ENCODE measurements at places on chromosomes 6 and 20.

DNA sequence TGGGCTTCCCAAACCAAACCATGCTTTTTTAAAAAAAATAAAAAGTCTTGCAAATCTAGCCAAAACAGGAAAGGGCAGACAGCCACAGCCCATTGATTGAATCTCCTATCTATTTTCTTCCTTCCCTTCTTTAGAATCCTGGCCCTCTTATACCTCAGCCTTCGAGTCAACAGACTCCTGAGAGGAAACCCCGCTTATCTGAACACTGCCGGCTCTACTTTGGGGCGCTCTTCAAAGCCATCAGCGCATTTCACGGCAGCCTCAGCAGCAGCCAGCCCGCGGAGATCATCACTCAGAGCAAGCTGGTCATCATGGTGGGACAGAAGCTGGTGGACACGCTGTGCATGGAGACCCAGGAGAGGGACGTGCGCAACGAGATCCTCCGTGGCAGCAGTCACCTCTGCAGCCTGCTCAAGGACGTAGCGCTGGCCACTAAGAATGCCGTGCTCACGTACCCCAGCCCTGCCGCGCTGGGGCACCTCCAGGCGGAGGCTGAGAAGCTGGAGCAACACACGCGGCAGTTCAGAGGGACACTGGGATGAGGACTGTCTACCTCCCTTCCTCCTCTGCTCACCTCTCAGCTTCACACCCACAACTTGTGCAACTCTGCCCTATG lies 10.1 kb upstream of the RTF2 start:
- DNase-seq = no peak

GRCh38 chr20:23641936-23642751 lies 4.4 kb upstream of the CST3 start:
- DNase-seq = no peak

- DNase-seq = no peak
These were observed 5.0 kb upstream of the LSM14B start for GRCh38 chr20:62117362-62117646.

GRCh38 chr6:56758553-56758952 lies 115.9 kb upstream of the DST start:
- DNase-seq = no peak

DNA sequence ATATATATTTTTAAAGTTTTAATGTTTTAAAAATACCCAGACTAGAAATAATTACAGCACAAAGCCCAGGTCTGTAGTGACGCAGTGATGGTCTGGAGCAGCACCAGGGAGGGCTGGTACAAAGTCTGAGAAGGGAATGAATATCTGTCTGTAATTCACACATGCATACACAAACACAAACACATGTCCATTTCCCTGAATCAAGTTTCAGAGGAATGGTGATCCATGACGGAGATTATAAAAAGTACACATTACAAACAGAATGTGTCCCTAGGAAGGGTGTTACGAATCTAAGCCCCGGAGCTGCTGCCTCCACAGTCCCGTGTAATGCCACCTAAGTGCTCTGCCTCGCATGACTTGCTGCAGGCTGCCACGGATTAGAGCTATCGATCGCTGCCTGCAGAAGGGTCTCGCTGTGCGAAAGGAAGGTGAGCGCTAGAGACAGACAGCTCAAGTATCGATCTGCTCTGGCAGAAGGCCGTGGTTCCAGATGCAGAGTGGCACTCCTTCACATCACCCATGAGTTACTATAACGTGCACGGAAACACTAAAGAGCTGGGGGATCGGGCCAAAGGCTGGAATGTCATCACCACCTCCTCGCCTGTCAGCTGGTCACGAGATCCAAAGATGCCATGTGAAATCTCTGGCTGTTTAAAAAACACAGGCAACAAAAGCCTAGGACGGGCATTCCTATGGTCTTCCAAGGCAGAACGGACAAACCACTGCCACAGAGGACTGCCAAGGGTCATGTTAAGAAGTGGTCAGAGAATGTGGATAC lies 87.1 kb downstream of the INSM1 start:
- no peak for DNase-seq

GRCh38 chr6:90103056-90103800 lies 193.4 kb downstream of the BACH2 start:
- DNase-seq = no peak

- no peak for DNase-seq
These were observed 783 bp downstream of the LRRC73 start for GRCh38 chr6:43509142-43509983.

GRCh38 chr20:3115190-3116107 lies 30.9 kb upstream of the AVP start:
- DNase-seq = no peak

- DNase-seq = no peak
These were observed 168.9 kb upstream of the CENPW start for GRCh38 chr6:126170978-126171382.

GRCh38 chr20:38537176-38537575 lies 43.8 kb upstream of the ADIG start:
- no peak for DNase-seq

DNA sequence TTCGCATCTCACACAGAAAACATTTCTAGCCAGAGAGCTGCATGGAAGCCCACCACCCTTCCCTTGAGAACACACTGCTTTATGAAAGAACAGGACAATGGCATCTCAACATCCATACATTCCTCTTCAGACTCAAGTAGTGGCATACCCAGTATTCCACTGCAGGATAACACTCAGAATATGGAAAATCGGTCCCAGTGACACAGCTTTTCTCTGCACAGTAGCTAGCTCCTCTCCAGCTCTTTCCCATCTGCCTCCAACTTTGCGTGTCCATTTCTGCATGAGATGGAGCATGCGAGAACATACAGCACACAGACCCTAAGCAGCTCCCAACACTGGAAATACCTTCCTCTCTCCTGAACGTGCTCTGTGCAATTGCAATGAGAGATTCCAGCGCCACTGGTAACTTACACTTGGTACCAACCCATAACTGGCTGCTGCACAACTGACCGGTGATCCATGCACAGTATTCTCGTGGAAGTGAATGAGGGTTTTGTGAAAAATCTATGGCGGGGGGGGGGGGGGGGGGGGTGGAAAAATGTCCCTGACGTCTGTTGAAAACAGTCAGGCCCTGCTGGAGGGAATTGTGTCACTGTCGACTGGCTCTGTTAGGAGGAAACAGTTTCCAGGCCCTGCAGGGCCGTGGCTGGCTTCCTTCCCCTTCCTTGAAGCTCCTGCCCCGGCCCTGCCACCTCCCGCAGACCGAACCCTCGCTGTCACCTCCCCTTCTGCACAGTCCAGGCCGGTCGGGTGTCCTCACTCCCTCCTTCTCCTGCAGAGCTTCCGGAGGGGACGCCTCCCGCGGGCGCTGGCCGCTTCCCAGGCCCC lies 265.9 kb upstream of the QKI start:
- no peak for DNase-seq

- no peak for DNase-seq
These were observed 186.8 kb downstream of the ARID1B start for GRCh38 chr6:156963712-156964700.

DNA sequence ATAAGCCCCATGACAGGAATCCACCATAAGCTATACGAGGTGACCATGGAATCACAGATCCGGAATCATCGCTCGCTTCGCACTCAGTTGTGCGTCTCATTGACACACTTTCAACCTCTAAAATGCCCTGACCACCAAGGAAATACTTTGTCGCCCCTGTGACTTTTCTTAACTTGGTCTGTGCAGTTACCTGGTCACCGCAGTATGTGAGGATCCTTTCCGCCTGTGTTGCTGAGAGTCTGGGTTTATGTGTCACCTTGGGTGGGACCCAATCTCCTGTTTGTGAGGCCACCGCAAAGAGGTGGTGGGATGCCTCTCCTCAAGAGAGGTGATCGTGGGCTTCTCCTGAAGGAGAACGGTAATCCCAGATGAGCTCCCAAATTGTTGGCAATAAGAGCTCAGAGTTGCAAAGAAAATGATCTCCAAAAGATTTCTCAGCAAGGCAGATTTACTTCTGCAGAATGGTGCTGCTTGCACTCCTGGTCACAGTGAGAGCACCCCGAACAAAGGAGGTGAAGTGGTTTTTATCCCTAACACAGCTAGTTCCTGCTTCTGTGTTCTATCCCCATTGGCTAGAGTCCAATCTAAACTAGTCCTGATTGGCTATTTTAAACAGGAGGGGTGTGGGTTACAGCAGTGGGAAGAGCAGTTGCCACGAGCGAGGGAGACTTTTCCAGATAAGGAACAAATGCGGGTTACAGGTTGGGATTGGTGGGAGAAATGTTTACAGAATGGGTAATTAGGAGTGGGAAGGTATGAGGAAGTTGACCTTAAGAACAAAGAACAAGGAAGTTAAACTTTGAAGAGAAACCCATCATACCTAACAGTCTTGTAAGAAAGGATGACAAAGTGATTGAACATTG lies 9.1 kb upstream of the ZNFX1 start:
- DNase-seq = no peak

DNA sequence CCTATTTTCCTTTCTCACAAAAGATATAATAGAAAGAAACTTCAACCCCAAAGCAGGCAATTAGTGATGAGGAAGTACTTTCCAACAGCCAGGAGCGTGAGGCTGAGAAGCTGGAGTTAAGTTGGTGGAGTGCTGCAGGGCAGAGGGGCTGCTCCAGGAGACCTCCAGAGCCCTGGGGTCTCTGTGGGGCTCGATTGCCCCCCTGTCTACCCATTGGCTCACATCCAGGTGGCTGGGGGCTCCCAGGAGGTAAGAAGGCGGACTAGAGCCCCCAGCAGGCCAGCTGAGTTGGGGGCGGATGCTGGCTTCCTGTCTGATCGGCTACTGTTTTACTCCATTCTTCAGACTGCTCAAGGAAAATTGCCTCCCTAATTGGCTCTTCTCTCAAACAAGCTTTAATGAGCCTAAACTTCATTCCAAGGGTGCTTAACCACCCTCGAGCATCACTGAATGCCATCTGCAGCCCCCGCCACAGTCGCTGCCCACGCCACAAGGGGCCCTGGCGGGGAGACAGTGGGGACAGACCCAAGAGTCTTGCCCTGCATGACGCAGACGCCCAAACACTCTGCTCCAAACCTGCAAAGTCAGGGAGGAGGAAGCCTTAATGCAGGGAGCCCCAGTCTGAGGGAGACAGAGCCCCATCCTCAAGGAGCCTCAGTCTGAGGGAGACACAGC lies 78.6 kb downstream of the MDGA1 start:
- no peak for DNase-seq

GRCh38 chr20:18796282-18796833 lies 17.2 kb upstream of the SCP2D1 start:
- no peak for DNase-seq

GRCh38 chr6:132391391-132392269 lies 9.6 kb downstream of the MOXD1 start:
- DNase-seq = no peak

DNA sequence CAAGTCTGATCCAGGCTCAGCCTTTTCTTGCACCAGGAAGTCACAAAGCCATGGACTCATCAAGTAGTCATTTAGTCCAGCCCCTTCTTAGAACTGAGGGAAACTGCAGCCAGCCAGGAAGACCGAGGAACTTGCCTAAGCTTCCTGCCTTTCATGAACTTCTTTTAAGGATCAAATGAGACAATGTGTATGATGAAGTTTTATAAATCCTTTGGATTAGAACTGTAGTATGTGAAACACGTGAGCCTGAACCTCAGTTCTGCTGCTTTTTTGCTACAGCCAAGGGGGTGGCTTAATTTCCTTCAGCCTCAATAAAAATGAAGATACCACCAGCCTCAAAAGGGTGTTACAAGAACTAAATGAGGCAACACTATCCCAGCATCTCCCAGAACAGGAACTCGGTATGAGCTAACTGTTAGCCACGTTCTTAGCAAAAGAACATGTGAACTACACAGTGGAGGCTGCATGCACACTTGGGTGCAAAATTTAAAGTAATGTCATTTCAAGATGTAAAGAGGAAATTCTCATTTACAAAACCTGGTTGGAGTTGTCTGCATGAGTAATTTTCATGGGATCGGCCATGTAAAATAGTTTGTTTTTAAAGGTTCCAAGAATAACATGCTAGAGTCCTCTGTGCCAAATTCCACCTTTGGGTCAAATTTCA lies 76.0 kb upstream of the TBC1D7 start:
- DNase-seq = no peak

DNA sequence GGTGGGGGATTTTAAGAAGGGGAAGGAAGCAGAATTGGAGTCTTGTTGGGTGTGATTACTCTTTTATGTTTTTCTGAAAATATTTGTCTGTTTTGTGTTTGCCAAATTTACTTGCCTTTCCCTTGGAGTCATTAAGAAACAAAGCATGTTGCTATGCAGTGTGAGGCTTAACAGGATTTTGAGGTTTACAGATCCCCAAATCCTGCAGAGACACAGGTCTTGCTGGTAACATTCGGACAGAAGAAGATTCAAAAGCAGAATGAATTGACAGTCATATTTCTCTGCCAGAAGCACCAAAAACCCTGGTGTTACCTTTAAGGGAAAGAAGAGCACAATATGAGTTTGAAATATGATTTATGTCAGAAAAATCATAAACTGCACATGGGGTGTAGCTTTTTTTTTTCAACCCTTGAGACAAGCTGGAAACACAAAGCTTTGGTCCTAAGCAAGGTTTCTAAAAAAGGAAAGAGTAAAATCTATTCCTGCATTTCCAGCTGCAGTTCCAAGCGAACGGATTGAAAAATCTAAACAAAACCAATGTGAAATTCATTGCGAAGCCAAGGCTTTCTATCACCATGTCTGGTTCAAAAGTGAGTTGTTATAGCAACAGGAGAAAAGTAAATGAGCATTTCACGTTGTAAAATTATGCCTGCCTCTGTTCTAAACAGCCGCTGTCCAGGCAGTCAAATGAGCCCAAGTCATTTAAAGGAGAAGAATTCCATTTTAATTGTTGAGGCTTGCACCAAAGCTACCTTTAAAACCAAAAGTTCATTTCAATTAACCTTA lies 358.9 kb upstream of the SASH1 start:
- DNase-seq = no peak

GRCh38 chr6:78867020-78867369 lies 356 bp upstream of the IRAK1BP1 start:
- DNase-seq = no peak

GRCh38 chr20:48657426-48658197 lies 170.2 kb downstream of the PREX1 start:
- DNase-seq = peak; percentile 42

GRCh38 chr6:128242765-128243403 lies 277.5 kb downstream of the PTPRK start:
- no peak for DNase-seq

DNA sequence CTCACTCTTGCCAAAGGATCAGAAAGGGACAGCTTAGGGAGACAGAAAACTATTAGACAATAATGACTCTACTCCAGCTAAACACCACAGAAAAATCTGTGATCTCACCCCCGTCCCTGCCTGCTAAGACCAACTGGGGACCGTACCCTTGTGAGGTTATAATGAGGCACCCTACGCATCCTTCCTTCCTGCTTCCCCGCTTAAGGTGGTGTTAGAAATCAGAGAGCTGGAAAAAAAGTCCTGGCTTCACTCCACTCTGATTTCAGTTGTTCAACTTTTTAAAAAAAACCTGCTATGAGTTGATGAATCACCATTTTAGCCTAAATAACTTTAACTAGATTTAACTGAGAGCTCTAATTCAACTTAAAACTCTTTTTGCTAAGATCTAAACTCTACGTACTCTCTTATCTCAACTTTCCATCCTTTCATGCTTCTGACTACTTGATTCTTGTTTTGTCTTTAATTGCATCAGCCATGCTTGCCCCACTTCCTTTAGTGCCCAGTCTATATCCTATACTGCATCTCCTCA lies 35.8 kb upstream of the TMEM14A start:
- DNase-seq = no peak

Data from T-helper 9 cell (primary cell).